Osteoblast (primary cell): ENCODE measurements at places on chromosomes 13 and 19. TPM values are rescaled to one million over a fixed set of nuclear protein-coding genes. Genes with fewer than 3 reads are reported as not detected.

Gene ZNF615
- 10.9 and 13.0 TPM in 2 replicates for total RNA-seq

DNA sequence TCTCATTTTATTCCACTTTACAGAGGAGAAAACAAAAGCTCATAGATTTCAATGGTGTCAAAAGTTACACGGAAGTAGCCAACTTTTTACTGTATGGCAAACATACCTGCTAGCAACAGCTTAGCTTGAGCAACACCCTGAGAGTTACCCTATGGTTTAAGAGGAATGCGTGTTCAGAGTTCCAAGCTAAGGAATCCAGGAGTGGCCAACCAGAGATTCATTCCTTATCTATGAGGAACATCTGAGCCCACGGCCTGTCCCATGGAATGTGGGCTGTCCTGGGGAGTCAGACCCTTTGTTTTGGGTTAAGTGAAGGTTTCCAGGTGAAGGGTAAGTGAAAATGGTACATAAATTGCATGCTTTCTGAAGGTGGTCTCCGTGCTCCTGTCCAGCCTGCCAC lies 67.5 kb downstream of the STARD13 start:
- no peak for DNase-seq

DNA sequence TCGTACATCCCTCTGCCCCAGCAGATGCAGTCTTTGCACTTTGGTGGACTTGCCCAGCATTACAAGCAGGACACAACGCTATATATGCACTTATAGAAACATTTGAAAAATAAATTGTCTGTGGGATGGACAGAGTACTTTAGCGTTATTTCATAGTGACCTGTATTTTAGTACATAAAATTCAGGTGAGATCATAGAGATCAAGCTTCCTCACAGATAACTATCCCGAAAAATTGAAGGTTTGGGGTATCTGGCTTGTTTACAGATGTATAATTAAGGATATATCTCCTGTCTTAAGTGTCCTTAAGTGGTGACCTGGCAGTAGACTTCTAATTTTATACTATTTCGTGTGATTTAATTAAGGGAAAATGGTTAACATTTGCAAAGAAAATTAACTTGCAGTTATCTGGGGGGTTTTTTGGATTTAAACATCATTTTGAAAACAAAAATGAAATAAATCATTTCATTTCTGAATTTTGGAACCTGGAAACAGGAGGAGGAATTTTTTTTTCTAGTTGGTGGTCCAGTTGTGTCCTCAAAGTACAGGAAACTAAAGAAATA lies 977 bp upstream of the MAB21L1 start:
- DNase-seq, result peak; percentile 46

DNA sequence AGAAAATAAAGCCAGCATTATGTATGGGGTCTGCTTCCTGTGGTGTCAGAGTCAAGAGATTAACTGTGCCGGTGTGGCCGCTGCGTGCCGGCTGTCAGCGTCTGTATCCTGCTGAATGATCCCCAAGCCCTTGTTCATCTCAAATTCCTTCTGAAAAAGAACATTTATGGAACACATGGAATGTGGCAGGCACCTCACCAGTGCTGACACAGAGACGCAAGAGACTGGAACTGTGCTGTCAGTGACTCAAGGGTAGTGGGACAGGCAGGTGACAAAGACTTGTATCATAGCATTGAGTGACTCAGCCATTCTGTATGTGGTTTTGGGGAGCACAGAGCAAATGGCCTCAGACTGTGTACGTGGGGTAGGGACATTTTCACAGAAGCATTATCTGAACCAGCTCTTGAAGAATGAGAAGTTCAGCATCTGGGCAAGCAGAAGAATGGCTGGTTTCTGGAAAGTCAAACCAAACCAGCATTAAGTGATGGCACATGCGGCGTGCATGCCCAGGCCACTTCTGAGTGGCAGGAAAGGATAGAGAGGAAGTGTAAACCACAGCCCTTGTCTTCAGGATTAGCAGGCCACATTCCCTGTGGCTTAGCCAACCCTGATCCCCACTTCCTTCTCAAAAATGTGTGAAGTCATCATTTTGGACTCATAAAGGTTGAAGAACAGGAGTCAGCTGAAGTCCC lies 54.0 kb upstream of the IRS2 start:
- DNase-seq, result no peak

Gene ERICH4
- total RNA-seq, result not detected in 2 replicates

GRCh38 chr13:21825801-21826200 lies 154.9 kb downstream of the FGF9 start:
- no peak for DNase-seq

DNA sequence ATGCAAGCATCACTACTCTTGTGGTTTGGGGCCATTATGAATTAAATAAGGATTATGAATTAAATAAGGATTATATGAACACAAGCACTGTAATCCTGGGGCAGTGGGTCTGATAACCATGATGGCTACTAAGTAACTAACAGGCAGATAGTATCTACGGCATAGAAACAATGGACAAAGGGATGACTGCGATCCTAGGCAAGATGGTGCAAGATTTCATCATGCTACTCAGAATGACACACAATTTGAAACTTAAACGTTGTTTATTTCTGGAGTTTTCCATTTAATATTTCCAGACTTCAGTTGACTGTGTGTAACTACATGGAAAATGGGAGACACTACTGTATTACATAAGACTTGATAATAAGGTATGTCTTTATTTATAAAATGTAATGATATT lies 15.1 kb downstream of the KCNRG start:
- DNase-seq, result no peak

- no peak for DNase-seq
Measured at GRCh38 chr13:87093399-87093798, 577.8 kb upstream of the SLITRK5 start.

Gene C19orf85
- total RNA-seq, result not detected in 2 replicates

GRCh38 chr19:49977881-49978280 lies 16.9 kb upstream of the SIGLEC11 start:
- DNase-seq, result no peak

Gene N4BP2L2
- 178 and 183 TPM in 2 replicates for total RNA-seq

GRCh38 chr19:18297308-18297707 lies 15.9 kb upstream of the JUND start:
- DNase-seq, result peak; percentile 26

Gene SAFB
- 33.7 and 42.4 TPM in 2 replicates for total RNA-seq

DNA sequence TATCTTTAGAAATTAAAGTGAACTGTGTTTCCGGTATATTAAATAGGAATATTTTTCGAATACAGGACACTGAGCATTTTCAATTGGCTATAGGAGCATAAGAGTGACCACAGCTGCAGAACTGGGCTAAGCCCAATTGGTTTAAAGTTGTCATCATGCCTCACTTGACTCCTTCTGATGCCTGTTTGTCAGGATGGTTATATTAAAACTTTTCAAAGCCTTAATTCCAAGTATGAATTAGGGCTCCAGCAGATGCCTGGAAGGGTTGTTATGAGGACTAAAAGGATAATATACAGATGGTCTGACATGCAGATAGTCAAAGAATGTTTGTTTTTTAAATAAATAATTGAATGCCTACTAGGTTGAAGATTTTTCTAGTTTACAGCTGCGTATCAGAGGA lies 100.0 kb downstream of the LMO7 start:
- no peak for DNase-seq

Gene PGLYRP2
- not detected in 2 replicates for total RNA-seq

DNA sequence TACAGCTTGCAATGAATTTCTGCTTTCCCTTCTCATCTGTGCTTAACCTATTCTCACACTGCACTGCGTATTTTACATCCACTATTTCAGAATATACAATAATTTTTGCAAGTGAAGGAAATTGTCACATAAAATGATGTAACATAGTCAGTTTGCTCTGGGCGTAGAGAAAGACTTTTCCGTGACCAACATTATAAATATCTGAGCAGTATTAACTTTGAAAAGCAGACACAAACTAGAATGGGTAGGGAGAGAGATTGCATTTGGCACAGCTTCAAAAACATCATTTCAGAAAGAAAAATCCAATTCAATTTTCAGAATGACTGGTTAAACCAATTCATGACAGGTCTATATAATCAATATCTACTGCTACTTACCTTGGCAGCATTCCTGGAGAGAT lies 352.5 kb upstream of the MIR17HG start:
- no peak for DNase-seq

GRCh38 chr13:102814793-102815192 lies 15.9 kb downstream of the BIVM start:
- DNase-seq, result no peak

DNA sequence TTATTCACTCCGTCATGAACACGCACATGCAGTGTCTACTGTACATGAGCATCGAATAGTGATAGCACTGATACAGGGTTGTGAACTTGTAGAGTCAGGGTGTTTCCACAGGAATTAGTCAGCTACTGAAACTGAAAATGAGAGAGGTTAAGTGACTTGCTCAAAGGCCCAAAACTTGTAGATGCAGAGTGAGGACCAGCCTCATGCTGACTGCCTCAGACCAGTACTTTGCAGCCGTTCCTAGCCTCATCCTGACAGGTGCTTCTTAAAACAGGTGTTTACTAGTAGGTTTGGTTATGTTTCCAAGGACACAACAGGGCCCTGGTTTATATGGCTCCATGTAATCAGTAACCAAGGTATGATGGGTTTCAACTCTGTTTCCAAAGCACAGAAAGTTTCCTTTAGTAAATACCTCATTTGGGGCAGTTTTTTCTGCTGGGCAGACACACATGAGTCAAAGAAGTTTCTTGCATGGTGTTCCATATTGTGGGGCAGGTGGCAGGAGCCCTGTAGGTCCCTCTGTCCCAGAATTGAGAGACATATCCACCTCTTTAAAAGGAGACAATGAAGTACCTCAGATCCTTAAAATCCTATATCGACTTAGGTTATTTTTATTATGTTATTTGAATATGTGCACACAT lies 16.0 kb downstream of the FGF9 start:
- no peak for DNase-seq

DNA sequence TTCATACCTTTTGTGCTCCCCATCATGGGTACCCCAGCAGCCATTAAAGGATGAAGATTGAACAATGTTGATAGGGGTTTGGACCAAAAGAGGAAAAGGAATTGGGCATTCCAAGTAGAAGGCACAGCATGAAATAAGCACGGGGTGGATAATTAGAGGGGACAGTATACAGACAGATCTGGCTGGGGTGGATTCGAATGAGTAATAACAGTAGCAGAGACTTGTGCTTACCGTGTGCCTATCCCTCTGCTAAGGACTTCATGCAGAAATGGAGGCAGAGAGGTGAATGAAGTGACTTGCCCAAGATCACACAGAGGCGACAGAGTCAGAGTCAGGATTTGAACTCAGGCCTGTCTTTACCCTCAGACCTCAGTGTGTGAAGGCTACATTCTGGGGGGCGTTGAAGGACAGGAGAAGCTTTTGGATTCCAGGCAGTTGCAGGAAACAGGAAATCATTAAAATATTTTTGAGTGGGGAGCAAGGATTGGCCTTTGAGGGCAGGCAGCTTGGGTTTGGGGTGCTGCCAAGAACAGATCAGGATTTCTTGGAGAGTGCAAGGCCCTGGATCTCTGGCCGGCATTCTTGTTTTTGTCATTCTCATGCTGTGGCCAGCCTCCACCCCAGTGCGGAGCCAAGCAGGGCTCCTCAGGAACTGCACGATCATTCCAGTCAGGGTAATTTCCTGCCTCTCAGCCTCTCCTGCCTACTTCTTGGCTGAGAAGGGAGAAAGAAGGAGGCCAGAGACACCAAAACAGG lies 18.7 kb downstream of the PAF1 start:
- DNase-seq, result peak; percentile 97

GRCh38 chr13:111517641-111518010 lies 197.2 kb downstream of the TEX29 start:
- no peak for DNase-seq

Gene RUBCNL
- total RNA-seq, result 6.5 and 7.4 TPM in 2 replicates

DNA sequence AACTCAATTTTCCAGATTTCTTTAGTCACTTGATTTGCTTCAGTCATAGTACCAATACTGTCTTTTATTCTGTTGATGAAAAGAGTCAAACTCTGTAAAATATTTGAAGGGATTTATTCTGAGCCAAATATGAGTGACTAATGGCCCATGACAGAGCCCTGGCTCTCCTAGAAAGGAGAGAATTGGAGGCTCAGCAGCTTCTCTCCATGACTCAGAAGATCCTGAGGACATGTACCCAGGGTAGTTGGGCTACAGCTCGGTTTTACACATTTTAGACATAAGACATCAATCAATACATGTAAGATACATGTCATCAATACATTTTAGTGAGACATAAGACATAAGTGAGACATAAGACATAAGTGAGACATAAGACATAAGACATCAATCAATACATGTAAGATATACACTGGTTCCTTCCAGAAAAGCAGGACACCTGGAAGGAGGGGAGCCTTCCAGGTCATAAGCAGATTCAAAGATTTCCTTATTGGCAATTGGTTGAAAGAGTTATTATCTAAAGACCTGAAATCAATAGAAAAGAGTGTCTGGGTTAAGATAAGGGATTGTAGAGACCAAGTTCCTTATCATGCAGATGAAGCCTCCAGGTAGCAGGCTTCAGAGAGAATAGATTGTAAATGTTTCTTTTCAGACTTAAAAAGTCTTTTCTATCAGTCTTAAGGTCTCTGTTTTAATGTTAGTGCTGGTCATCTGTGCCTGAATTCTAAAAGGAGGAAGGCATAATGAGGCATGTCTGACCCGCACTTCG lies 179.8 kb upstream of the RFC3 start:
- peak; percentile 84 for DNase-seq

GRCh38 chr13:45119991-45120864 lies at the start of gene GTF2F2:
GTF2F2 (plus strand) TSS chr13:45120510; CDS start chr13:45120656, 146 bp downstream.
- peak; percentile 95 for DNase-seq

Gene TYROBP
- total RNA-seq, result 0.36 TPM in 1 of 2 replicates, not detected in the other

Gene B3GNT3
- not detected in 2 replicates for total RNA-seq

- peak; percentile 78 for DNase-seq
Measured at GRCh38 chr19:40594255-40594654, 6.9 kb upstream of the LTBP4 start.

GRCh38 chr19:23665651-23666410 lies 21.2 kb downstream of the ZNF675 start:
- DNase-seq, result no peak

GRCh38 chr19:9306443-9306842 lies 3.2 kb downstream of the ZNF699 start:
- DNase-seq, result peak; percentile 81

DNA sequence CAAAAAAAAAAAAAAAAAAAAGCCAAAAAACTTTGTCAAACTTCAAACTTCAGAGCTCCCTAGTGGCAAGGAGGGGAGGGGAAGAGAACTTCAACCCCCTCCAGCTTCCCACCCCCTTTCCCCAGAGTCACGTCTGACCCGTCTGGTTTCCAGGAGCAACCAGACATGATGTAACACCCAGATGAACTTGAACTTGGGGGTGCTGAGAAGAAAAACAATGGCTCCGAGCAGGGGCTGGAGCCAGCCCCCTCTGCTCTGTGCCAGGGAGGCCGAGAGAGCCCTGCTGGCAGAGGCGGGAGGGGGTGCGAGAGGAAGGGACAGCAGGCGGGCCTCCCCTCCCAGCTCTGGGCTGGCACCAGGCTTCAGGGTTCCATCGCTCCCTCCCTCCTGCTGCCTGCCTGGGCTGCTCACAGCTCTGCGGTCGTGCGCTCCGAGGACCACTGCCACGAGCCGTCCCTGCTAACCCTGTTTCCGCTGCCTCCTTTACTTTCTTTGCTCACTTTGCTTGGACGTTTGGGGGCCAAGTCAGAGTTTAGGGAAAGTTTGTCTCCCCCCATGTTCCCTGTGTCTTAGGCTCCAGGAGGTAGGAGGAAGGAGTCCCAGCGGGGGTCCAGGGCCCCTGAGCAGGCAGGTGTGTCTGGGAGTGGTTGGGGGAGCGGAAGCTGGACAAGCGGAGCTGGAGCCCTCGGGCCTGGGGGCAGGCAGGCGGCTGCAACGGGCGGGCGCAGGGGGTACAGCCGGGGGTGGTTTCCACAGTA lies 11.1 kb downstream of the LYL1 start:
- DNase-seq, result peak; percentile 99

- DNase-seq, result no peak
Measured at GRCh38 chr19:40336601-40336900, 11.6 kb downstream of the C19orf47 start.

Gene VSIG10L
- 0.72 and 0.88 TPM in 2 replicates for total RNA-seq

Gene POLR2I
- 22.4 and 33.6 TPM in 2 replicates for total RNA-seq

GRCh38 chr19:55161571-55162322 lies 4.2 kb upstream of the TNNI3 start:
- DNase-seq, result peak; percentile 52

Gene MCF2L
- total RNA-seq, result 6.5 TPM in 2 replicates
